ENCODE measurements at places on chromosomes 5 and 9. TPM values are rescaled to one million over a fixed set of nuclear protein-coding genes. Genes with fewer than 3 reads are reported as not detected.
A peak's percentile ranks its signal among the peaks of the same experiment; 100 is the strongest.

Gene ZMYND19
- total RNA-seq, result 26.5 TPM

Gene IL3
- 0.40 TPM for total RNA-seq

Gene SYNPO
- 0.05 TPM for total RNA-seq

Gene MARCHF3
- total RNA-seq, result 1.5 TPM

Gene GAS1
- total RNA-seq, result 0.54 TPM

Gene TRIM14
- 124 TPM for total RNA-seq

Gene C7
- not detected for total RNA-seq

Gene AMBP
- total RNA-seq, result not detected

Gene LRRC19
- not detected for total RNA-seq

Gene JAKMIP2
- 5.3 TPM for total RNA-seq

Gene CD274
- 10.7 TPM for total RNA-seq

DNA sequence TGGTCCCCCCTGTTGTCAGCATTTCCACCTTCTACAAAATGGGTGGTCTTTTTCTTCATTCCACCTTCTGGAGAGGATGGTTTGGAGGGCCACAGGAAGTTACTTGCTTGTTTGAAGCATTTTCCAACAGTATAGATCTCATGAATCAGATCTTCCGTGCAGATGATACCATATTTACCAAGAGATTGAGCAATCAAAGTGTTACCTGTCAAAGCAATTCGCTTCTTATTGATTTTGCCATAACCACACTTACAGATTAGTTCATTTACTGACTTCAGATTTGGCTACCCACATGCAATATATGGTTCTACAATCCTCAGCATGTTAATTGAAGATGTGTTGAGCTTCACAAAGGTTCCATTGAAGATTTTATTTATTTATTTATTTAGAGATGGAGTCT, 14.0 kb upstream of the TEX48 start:
- H3K4me1 ChIP-seq, result peaks cover 95% of the 10 kb centered on the region
- H3K36me3 ChIP-seq, result peaks cover 42% of the 10 kb centered on the region
- H3K4me3 ChIP-seq, result no peak overlapping the region
- peak overlapping the region; percentile 95 for H3K27ac ChIP-seq

DNA sequence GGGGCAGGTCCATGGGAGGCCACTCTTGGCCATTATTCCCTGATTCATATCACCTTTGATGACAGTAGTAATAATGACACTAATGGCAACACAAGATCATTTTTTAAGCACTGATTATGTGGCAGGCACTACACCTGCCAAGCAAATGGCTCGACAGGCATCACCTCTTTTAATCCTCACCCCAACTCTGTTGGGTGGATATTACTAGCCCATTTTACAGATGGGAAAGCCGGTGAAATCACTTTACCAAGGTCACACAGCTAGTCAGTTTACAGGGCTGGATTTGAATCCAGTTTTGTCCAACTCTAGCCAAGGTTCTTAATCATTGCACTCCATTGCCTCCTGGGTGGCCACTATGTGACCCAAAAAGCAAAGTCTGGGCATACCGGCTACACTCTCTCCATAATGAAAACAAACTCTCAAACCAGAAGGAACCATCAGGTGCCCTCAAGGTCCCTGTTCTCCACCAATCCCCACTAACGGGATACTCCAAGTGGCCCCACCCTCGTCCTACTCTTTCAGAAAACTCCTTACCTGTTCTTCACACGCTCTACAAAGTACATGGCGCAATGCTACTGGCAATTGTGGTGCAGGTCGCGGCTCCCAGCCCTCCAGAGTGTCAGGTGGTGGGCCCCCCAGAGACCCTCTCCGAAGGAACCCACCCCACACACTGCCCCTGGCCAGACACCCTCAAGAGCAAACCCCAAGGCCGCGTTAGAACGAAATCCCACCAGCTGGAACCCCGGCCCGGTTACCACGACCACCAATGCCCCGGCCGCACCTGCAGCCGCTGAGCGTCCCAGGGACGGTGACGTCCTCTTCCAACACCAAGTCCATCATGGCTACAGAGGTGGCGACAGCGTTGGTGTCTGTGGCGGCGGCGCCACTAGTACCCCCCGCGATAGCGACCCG, 572 bp downstream of the CDK5RAP2 start:
- peak; percentile 15 for DNase-seq
- H3K27ac ChIP-seq, result peak overlapping the region; percentile 97
- H3K27me3 ChIP-seq, result no peaks in the 10 kb centered on the region
- peaks cover 66% of the 10 kb centered on the region for H3K4me1 ChIP-seq

GRCh38 chr9:34072868-34073590, 24.3 kb upstream of the UBAP2 start:
- H3K4me1 ChIP-seq, result peaks cover 11% of the 10 kb centered on the region
- no peaks in the 10 kb centered on the region for H3K36me3 ChIP-seq
- no peaks in the 10 kb centered on the region for H3K27me3 ChIP-seq
- H3K27ac ChIP-seq, result no peak overlapping the region
- no peak overlapping the region for H3K4me3 ChIP-seq

- H3K27me3 ChIP-seq, result peaks cover 17% of the 10 kb centered on the region
- H3K4me3 ChIP-seq, result no peak overlapping the region
- no peak overlapping the region for H3K27ac ChIP-seq
- no peak for DNase-seq
- H3K36me3 ChIP-seq, result no peaks in the 10 kb centered on the region
Observed at GRCh38 chr5:63960646-63961045, 1.6 kb downstream of the HTR1A start.

DNA sequence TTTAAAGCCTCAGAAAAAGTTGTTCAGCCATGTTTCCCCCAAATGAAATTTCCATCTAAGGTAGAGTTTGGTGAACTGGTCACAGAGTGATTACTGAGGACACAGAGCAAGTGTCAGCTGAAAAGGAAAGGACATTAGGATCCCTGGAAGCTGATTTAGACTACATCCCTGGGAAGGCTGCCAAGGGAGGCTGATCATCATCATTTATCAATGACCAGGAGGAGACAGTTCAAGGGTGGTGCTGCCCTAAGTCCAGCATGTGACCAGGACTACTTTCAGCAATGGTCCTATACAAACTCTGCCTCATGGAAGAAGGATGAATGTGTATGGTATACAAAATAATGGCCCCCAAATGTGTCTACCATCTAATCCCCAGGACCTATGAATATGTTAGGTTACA, 120.6 kb downstream of the PIK3R1 start:
- peaks cover 6% of the 10 kb centered on the region for H3K4me1 ChIP-seq
- H3K4me3 ChIP-seq, result no peak overlapping the region
- no peak for DNase-seq

DNA sequence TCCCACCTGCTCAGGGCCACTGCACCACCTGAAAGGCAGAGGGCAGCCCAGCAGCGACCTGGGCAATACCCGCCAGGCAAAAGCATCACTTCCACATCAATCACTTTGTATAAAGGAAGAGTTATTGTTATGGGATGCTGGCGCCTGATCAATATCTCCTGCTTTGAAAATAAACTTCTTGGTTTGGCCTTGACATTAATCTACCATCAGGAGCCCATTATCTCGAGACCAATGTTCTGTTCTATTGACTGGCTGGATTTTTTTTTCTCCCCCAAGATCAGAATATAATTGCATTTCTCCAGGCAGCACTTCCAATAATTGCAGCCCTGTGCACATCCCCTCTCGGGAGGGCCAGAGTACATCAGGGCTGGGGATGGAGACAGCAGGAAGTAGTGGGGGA, 44.4 kb upstream of the SAP30L start:
- H3K4me1 ChIP-seq, result peaks cover 6% of the 10 kb centered on the region
- no peaks in the 10 kb centered on the region for H3K27me3 ChIP-seq
- H3K27ac ChIP-seq, result no peak overlapping the region
- no peak for DNase-seq

GRCh38 chr5:37071901-37072581, 177.1 kb downstream of the CPLANE1 start:
- no peaks in the 10 kb centered on the region for H3K4me1 ChIP-seq
- peaks cover 1% of the 10 kb centered on the region for H3K36me3 ChIP-seq
- no peak for DNase-seq
- H3K27ac ChIP-seq, result no peak overlapping the region
- no peaks in the 10 kb centered on the region for H3K27me3 ChIP-seq

DNA sequence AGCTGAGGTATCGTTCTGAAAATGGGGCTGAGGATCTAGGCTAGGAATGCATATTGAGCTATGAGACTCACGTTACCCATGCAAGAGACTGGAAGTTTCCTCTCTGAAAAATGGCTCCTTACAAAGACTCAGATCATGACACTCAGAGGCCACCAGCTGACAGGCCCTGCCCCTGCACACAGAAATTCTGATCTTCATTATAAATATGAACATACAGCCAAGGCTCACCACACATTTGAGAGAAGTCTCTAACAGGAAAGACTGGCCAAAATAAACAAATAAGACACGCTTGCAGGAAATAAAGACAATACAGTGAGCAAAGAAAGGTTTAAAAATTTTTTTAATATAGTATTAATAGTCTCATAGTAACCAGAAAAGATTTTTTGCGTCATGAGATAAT, 365.9 kb downstream of the NFIB start:
- H3K4me3 ChIP-seq, result no peak overlapping the region
- H3K27me3 ChIP-seq, result no peaks in the 10 kb centered on the region
- H3K27ac ChIP-seq, result no peak overlapping the region
- H3K4me1 ChIP-seq, result no peaks in the 10 kb centered on the region
- H3K36me3 ChIP-seq, result no peaks in the 10 kb centered on the region

- H3K27me3 ChIP-seq, result peaks cover 70% of the 10 kb centered on the region
- no peak overlapping the region for H3K4me3 ChIP-seq
- no peak for DNase-seq
- no peaks in the 10 kb centered on the region for H3K36me3 ChIP-seq
- H3K4me1 ChIP-seq, result peaks cover 6% of the 10 kb centered on the region
- no peak overlapping the region for H3K27ac ChIP-seq
Observed at GRCh38 chr5:73433982-73434342, 14.6 kb downstream of the FOXD1 start.

DNA sequence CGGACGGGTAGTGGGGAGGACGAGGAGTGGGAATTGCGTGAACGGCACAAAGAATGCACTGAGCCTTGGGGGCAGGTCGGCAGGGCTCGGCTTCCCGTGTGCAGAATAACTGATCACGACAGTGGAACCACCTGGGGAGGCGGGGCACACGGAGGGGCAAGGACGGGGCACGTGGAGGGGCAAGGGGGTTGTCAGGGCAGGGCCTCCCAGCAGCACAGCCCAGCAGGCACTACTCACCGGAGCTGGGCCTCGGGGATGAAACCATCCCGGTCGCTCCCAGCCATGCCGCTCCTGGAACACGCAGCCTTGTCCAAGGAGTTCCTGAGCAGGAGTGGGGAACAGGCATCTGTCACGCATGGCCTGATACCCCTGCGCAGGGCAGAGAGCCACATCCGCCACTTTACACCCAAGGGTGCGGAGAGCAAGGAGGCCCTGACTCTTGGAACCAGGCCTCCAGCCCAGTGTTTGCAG, 33.4 kb downstream of the SARDH start:
- peaks cover 2% of the 10 kb centered on the region for H3K36me3 ChIP-seq
- DNase-seq, result no peak
- peak overlapping the region; percentile 54 for H3K27ac ChIP-seq
- H3K27me3 ChIP-seq, result no peaks in the 10 kb centered on the region
- H3K4me1 ChIP-seq, result peaks cover 37% of the 10 kb centered on the region

- H3K4me1 ChIP-seq, result no peaks in the 10 kb centered on the region
- no peak overlapping the region for H3K4me3 ChIP-seq
- no peak overlapping the region for H3K27ac ChIP-seq
- no peaks in the 10 kb centered on the region for H3K27me3 ChIP-seq
- no peaks in the 10 kb centered on the region for H3K36me3 ChIP-seq
Observed at GRCh38 chr9:70795841-70796240, 325.6 kb downstream of the TRPM3 start.

DNA sequence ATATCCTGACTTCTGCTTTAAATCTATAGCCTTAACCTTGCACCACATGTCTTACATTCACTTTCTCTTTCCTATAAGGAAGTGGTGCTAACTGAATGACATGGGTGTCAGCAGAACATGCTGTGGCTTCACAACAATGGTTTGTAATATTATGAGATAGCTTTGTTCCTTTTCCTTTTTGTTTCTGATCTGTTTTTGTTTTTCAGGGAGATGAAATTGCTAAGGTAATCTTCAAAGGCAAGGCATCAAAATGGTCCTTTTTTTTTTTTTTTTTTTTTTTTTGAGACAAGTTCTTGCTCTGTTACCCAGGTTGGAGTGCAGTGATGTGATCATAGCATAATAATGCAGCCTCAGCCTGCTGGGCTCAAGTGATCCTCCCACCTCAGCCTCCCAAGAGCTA, 53.6 kb upstream of the RANBP6 start:
- H3K4me1 ChIP-seq, result peaks cover 24% of the 10 kb centered on the region
- peaks cover 2% of the 10 kb centered on the region for H3K27me3 ChIP-seq
- peak; percentile 54 for DNase-seq
- peak overlapping the region; percentile 58 for H3K4me3 ChIP-seq
- peaks cover 19% of the 10 kb centered on the region for H3K36me3 ChIP-seq

DNA sequence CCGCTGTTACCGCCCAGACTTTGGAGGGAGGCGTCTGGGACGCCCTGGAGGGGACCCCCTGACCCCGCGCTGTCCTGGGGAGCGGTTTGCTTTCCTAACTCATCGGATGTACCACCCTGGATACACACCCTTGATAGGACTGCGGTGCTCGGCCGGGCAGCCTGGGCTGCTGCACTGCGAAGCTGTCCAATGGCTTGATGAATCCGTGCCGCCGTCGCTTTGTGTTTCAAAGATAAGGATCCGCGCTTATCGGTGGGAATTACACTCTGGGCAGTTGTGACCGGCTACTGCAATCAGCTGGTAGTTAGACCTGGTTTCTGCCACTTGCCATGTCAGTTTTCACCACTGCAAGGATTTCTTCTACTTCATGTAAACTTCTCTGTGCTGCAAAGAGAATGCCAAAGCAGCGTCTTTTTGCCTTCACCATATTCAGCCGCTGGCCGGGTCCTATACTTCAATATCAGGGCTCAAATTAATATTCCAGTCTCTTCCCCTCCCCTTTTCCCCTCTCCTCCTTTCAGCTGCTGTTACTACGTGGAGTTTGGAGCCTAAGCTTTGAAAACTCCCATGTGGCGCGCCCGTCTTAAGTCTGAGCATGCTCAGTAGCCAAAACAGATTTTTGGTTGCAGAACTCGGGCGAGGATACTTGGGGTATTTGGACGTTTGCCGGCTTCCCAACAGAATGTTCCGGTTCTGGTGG, 727 bp downstream of the SMAD5 start:
- peak; percentile 16 for DNase-seq
- peak overlapping the region; percentile 80 for H3K27ac ChIP-seq
- peaks cover 18% of the 10 kb centered on the region for H3K4me1 ChIP-seq
- peaks cover 58% of the 10 kb centered on the region for H3K27me3 ChIP-seq
- H3K4me3 ChIP-seq, result peak overlapping the region; percentile 81
- H3K36me3 ChIP-seq, result no peaks in the 10 kb centered on the region

DNA sequence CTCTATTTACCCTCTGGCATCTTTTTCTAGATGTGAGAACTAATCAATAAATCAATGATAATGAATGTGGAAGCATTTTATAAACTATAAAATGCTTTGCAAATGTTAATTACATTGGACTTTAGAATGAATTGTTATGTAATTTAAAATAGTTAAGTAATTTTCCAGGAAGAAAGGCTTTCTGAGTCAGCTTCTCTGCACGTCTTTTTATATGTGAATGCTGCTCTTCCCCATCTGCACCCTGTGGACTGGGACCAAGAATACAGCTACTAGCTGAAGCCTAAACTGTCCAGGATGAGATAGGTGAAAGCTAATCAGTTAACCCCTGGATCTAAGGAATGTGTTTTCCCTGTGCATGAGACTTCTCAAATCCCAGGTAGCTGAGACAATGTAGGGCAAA, 292.9 kb downstream of the NR3C1 start:
- H3K27me3 ChIP-seq, result no peaks in the 10 kb centered on the region
- H3K4me1 ChIP-seq, result peaks cover 5% of the 10 kb centered on the region
- no peak for DNase-seq
- H3K36me3 ChIP-seq, result peaks cover 2% of the 10 kb centered on the region
- H3K4me3 ChIP-seq, result no peak overlapping the region

Measured in activated CD4-positive, alpha-beta T cell treated with anti-CD3 and anti-CD28 coated beads, Interleukin-2, amount 10 ng/mL, durations not matched to agents 7 days and 5 days (primary cell).